KBM-7 (cell line): ENCODE measurements at places on chromosomes 1 and 21.

GRCh38 chr21:19328954-19329353, 925.4 kb upstream of the TMPRSS15 start:
- DNase-seq: no peak

GRCh38 chr1:93078203-93078602, 880 bp upstream of the MTF2 start:
- DNase-seq: no peak

DNA sequence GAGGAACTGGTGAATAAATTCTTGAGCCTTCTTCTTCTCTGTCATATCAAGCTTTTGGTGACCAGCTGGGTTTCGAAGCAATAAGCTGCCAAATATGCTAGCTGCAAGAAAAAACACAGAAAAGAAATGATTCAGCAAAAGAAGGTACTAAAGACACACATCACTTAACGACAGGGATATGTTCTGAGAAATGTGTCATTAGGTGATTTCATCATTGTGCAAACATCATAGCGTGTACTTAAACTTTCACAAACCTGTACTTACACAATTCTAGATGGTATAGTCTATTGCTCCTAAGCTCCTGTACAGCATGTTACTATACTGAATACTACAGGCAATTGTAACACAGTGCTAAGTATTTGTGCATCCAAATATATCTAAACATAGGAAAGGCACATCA, 2.9 kb upstream of the MTF1 start:
- no peak for DNase-seq

- no peak for DNase-seq
Observed at GRCh38 chr1:107339775-107340174, 198.9 kb downstream of the NTNG1 start.

DNA sequence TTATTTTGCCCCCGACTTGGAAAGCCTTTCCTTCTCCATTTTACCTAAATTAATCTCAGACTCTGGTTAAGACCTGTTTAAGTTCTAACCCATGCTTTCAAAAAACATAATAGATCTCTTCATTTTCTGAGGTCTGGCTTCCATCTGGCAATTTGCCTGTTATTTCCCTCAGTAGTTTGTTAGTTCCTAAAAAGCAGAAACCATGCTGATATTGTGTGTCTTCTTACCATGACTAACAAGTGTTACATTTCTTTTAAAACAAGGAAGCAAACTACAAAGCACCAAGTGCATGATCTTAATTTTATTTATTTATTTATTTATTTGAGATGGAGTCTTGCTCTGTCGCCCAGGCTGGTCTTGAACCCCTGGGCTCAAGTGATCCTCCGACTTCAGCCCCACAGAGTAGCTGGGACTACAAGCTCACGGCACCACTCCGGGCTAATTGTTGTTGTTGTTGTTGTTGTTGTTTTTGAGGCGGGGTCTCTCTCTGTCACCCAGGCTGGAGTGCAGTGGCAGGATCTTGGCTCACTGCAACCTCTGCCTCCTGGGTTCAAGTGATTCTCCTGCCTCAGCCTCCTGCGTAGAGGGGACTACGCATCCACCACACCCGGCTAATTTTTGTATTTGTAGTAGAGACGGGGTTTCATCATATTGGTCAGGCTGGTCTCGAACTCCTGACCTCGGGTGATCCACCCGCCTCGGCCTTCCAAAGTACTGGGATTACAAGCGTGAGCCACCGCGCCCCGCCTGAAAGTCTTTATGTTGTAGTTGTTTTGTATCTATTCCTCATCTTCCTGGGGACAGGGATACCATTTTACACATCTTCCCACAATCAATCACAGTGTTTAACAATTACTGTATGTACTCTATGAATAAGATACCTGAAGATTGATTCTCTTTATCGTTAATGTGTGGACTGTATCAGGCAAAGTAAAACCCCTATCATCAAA, 1.3 kb upstream of the PATJ start:
- DNase-seq: no peak

DNA sequence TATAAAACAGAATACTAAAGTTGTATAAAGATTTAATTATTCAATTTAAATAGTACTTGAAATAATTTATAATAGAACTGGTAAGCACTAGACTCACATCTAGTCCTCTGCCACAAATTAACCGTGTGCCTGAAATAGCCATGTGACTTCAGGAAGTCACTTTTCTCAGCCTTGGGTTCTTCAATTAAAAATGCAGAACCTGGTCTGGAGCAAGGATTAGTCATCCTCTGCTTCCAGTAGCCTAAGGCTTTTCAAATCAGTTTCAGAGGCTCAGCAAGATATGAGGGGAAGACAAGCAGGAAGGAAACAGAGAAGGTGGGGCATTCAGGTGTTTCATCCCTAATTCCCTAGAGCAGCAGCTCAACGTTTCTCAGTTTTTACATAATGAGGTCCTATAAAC, 23.0 kb downstream of the DPH5 start:
- DNase-seq: peak; percentile 64

- peak; percentile 79 for DNase-seq
Observed at GRCh38 chr1:61079898-61080336, 2.4 kb upstream of the NFIA start.

GRCh38 chr1:185291652-185292051, 25.4 kb downstream of the IVNS1ABP start:
- peak; percentile 69 for DNase-seq

DNA sequence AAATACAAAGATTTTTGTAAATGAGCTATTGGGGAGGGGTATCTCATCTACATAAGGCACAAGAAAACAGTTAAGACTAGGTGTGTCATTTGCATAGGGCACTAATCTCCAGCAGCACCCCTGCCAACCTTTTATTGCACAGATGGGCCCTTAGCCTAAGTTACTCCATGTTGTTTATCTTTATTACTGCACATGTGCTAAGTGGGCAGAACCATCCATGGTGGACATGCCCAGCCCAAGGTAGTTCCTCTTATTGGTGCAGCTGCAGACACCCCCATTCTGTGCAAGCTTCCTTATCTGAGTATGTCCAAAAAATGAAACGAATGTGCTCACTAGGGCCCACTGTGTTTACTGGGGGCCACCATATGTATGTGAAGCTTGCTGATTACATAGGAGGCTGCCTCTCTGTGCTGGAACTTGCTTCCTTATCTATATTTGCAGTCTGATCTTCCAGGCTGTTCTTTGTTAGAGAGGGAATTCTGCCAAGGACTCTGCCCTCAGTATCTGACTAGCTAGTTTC, 77.3 kb upstream of the NEK7 start:
- peak; percentile 60 for DNase-seq

- DNase-seq: no peak
Observed at GRCh38 chr1:70778056-70778762, 269.4 kb downstream of the PTGER3 start.
